Astrocyte of the spinal cord (primary cell): ENCODE measurements at places on chromosomes 13 and 19.

DNA sequence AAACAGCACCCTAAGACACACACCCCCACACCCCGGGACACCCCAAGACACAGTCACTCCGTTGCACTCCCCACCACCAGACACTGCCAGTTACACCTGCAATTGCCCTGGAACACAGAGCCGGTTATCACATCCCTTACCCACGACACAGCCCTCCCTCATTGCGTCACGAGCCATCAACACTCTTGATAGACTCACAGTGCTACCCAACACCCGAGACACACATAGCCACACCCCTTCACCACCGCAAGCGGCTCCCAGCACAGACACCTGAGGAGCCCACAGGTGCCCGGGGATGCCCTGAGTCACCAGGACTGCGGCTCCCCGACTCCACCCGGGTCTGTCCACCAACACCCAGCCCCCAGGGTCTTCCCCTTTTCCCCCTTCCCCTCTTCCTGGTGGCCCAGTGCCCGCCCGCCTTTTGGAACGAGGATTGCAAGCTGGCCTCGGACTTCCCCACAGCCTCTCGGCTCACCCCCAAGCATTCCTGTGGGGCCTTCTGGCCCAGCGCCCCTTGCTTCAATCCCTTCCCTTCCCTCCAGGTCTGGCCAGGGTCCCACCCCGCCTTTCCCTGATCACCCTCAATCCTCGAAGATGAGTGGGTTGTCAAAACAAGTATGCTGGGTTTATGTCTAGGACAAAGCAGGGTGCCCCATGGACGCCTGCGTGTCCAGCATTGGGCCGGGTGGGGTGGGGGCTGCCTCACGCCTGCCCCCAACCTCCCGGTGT lies 1.7 kb upstream of the PTGER1 start:
- DNase-seq: peak; percentile 59

GRCh38 chr19:42313096-42313839 lies at the start of gene TMEM145:
TSS of gene TMEM145 (plus strand) at chr19:42313309. CDS start at chr19:42313377, 68 bp downstream.
- DNase-seq: no peak

GRCh38 chr13:23622985-23623384 lies 52.8 kb downstream of the TNFRSF19 start:
- DNase-seq: no peak

GRCh38 chr19:51203916-51204315 lies 21.0 kb upstream of the CD33 start:
- no peak for DNase-seq

DNA sequence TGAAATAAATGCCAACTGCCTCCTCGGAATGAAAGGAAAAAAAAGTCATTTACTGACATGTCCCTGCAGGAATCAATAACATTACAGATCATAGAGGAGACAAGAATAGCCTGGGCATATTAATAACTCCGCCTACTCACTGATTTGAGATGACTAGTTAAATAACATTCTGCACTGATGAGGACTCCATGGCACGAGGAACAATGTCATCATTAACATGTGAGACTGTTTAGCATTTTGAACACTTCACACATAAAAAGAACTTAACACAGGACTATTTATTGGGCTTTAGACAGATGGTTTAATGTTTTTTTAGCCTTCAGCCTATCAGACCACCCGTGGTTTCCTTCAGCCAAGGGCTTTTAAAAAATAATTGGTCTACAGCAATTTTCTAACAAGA lies 170.1 kb downstream of the OLFM4 start:
- DNase-seq: no peak

DNA sequence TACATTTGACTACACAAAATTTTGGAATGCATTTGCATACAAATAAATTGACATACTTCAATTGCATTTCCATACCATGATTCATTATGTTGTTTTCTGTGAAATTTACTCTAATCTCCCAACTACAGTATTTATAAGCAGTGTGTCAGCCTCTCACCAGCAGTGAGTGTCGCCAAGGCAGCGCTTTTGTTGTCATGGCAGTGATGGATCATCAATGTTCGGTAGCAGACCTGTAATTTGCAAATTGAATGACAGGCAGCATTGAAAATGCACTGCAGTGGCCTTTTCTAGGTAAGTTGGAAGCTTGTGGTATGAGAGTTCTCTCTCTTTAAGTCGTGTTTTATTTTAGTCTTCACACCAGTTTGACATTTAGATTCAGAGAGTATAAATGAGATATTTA lies 534.1 kb downstream of the PCDH17 start:
- DNase-seq: no peak

DNA sequence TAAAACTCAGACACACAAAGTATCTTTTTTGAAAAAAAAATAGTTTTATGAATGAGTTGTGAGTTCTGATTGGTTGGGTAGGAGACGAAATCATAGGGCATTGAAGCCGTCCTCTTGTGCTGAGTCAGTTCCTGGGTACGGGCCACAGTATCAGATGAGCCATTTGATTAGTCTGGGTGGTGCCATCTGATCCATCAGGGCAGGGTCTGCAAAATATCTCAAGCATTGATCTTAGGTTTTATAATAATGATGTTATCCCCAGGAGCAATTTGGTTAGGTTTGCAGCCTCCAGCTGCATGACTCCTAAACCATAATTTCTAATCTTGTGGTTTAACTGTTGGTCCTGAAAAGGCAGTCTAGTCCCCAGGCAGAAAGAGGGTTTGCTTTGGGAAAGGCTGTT lies 1310.6 kb downstream of the SLITRK1 start:
- no peak for DNase-seq

GRCh38 chr19:32680986-32681385 lies 5.3 kb downstream of the RGS9BP start:
- no peak for DNase-seq

DNA sequence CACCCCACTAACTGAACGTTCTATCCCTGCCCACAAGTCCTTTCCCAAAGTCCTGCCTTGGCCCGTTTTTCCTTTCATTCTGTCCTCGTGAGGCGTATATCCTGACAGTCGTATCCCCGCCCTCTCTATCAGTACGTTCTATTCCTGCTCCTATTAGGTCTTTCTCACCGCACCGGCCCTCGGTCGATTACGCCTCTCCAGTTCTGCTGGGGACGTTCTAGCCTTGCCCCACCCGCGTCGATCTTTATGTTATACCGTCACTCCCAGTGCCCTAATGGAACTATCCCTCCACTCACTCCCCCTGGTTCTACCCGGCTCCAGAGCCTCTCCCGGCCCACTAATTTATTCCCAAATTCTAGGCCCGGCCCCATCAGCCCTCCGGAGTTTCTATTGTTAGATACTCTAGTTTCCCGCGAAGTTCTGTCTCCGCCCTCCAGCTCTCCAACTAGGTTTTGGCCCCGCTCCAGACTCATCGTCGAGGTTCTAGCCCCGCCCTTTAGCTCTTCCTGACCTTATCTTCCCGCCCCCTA lies 2.0 kb downstream of the PLAUR start:
- no peak for DNase-seq

- DNase-seq: no peak
Observed at GRCh38 chr13:101614491-101614890, 162.0 kb downstream of the ITGBL1 start.

DNA sequence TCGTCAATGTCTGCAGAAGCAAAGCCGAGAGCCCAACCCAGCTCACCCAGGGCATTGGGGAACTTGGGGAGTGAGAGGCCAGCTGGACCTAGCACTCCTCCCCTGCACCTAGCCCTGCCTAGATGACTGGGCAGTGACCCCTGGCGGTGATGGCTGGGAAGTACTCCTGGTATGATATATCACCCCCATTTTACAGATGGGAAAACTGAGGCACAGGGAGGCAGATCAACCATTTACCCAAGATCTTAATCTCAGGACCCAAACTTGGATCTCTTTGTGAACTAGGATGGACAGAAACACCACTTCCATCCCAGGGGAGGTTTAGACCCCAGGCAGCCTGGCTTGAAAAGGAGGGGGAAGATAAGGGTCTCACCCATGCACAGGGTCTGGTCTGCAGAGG lies 43.5 kb downstream of the CCL25 start:
- DNase-seq: no peak

GRCh38 chr19:10193790-10194499 lies 808 bp downstream of the DNMT1 start:
- peak; percentile 41 for DNase-seq

DNA sequence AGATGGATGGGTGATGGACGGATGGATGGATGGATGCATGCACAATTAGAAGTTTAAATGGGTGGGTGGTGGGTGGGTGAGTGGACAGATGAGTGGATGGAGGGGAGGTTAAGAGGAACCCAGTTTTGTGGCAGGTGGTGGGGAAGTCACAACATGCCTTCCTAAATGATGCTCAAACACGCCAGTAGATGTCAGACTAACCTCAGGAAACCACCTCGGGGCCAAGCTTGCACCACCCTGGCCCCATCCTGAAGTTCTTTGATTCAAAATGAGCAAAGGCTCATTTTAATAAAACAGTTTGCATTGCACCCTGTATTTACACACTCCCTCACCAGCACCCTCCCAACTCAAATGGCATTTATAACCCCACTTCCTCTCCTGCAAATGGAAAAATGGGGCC lies 91.4 kb upstream of the CACNA1A start:
- DNase-seq: peak; percentile 61

GRCh38 chr19:57057036-57057686 lies 62.6 kb upstream of the USP29 start:
- no peak for DNase-seq

DNA sequence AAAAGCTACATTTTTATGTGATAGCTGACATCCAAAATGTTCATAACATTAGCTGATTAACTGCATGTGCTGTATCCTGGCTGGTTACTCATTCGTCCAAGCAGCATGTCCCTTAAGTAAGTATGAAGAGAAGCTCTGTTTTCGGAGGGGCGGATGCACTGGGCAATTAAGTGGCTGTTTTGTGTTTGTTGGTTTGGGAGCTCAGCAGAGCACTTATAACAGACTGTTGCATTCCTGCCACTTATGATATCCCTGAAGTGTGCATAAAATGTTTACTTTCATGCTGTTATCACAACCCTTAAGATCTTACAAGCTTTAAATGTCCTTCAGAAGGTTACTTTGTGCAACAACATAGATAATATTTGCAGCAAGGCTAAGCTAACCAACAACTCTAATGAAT lies 264.1 kb downstream of the NALCN start:
- no peak for DNase-seq

- DNase-seq: no peak
Observed at GRCh38 chr19:14479975-14480699, 5.0 kb upstream of the PTGER1 start.

GRCh38 chr13:101092985-101093384 lies 323.3 kb downstream of the NALCN start:
- no peak for DNase-seq

- DNase-seq: no peak
Observed at GRCh38 chr19:11552666-11553372, 6.2 kb downstream of the ELOF1 start.

- no peak for DNase-seq
Observed at GRCh38 chr13:77397636-77398035, 70.7 kb upstream of the MYCBP2 start.

GRCh38 chr19:17103177-17103576 lies 27.6 kb downstream of the MYO9B start:
- DNase-seq: peak; percentile 39

DNA sequence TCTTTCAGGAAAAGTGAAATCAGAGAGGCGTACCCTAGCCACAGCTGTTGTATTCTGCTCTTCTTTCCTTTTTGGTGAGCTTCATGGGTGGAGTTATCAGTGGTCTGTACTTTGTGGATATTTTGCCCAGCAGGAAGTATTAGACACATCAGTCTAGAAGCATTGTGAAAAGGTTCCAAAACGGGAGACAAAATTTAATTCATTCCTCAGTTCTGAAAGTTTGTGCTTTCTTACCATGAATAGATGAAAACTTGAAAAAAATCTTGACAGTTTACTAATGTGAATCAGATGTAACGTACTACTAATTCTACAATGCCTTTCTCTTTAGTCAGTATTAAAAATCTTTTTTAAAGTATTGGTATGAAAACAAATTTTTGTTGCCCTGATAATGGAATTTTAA lies 116.8 kb downstream of the DNAJC3 start:
- no peak for DNase-seq

DNA sequence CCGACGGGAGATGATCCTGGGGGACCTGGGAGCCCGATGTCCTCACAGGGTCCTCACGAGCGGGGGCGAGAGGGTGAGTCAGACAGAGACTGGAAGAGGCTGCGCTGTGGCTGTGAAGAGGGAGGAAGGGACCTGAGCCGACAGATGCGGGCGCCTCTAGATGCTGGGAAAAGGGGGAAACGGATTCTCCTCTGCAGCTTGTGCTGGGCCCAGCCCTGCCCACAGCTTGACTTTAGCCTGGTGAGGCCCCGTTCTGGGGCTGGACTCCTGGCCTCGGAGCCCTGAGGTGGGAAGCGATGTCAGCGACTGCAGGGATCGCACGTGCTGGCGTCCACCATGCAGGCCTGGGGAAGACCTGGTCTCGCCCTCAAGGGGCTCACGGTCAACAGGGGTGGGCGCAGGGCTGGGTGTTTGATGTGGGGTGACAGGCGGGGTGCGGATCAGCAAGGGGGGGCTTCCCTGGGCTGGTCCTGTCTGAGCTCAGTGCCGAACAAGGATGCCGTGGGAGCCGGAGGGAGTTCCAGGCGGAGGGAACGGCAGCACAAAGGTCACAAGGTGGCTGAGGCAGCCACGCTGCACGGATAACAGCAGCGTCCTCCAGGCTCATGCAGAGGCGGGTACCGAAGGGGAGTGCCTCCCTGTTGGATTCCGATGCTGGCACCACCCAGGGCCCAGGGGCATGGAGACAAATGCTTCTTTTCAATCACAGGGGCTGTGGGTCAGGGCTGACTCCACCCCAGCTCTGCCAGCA lies 31.8 kb downstream of the PIP5K1C start:
- DNase-seq: no peak

- DNase-seq: no peak
Observed at GRCh38 chr19:2970201-2970835, 7.0 kb upstream of the TLE6 start.

- no peak for DNase-seq
Observed at GRCh38 chr19:48678201-48678600, 5.4 kb upstream of the NTN5 start.

DNA sequence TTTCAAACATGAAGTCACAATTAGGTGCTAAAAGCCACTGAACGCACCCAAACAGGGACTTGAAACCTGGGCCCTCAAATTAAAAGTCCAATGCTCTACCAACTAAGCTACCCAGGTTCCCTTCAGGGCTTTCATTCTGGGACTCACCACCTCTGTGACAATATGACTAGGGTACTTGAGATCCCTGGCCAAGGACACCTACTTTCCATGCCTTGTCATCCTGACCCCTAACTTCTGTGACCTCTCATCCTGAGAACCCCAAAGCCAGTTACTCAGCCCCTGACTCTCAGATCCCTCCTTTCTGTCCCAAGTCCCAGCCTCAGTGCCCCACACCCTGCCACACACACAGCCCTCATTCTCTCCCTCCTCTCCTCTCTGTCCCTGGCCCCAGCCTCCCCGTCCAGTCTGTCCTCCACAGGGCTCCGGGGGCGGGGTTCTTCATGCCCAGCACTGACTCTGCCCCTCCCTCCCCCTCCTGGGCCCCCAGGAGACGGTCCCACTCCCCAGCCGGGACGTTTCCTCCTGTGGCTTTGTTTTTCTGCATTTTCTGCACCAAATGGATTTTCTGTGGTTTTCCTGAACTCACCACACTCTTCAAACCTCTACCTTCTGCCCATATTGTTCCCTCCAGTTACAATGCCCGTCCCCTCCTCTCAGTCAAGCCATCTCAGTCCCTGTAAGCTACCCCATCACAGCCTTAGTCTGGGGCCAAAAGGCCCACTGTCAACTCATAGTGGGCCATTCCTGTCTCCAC lies 7.0 kb downstream of the RCN3 start:
- no peak for DNase-seq

- no peak for DNase-seq
Observed at GRCh38 chr19:31058676-31059340, 290.4 kb downstream of the TSHZ3 start.

GRCh38 chr13:51914137-51914493 lies 52.3 kb downstream of the CCDC70 start:
- no peak for DNase-seq

- DNase-seq: no peak
Observed at GRCh38 chr13:113460599-113460998, 7.3 kb upstream of the ADPRHL1 start.

- DNase-seq: no peak
Observed at GRCh38 chr19:19025861-19026260, 7.5 kb downstream of the SUGP2 start.
